ENCODE measurements at places on chromosomes 3 and 15.
A peak's percentile ranks its signal among the peaks of the same experiment; 100 is the strongest.

DNA sequence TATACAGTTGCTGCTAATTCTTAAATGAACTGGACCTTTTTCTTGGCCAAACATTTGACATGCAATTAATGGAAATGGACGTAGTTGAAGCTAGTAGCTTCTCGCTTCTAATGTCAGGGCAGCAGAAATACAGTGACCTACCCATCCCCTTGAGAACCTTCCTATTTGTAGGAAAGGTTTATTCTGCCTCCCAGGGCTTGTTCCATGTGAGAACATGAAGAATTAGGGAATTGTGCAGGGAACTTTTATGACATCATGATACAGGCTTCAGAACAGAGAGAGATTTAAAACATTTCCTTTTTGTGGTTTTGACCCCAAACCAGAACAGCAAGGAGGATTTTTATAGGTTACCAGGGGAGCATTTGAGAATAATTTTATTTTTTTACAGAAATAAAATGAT is 406.6 kb upstream of the PPP2R3A start:
- H3K27me3 ChIP-seq, result no peaks in the 10 kb centered on the region
- H3K36me3 ChIP-seq, result no peaks in the 10 kb centered on the region
- H3K4me3 ChIP-seq, result no peak overlapping the region

DNA sequence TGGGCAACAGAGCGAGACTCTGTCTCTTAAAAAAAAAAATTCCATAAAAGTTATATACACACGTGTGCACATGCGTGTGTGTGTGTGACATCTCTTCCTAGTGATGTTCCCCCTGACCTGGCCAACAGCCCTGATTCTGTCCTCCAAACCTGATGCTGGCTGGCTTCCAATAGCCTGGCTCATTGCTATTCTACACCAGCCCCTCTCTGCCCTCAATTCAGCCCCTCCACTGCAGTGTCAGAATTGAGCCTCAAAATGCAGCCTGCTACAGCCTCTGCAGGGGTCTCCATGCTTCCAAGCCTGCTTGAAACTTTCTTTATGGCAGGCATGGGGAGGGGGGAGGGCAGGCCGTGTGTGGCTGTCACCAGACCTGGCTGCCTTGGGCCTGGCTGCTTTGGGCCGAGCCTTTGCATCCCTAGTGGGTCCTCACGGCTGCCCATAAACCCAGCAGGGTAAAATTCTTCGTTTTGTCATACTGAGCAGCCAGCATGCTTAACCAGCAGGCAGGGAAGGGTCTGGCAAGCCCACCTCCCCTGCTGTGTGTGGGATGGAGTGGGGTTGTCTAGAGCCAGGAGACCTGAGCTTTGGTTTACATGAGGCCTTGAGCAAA is 22.7 kb upstream of the DOCK3 start:
- H3K27ac ChIP-seq, result peak overlapping the region; percentile 79
- peaks cover 7% of the 10 kb centered on the region for H3K4me1 ChIP-seq
- no peaks in the 10 kb centered on the region for H3K27me3 ChIP-seq
- H3K36me3 ChIP-seq, result peaks cover 15% of the 10 kb centered on the region
- H3K4me3 ChIP-seq, result no peak overlapping the region
- DNase-seq, result no peak

GRCh38 chr3:30293621-30294240 is 312.7 kb upstream of the TGFBR2 start:
- H3K27me3 ChIP-seq, result no peaks in the 10 kb centered on the region
- H3K36me3 ChIP-seq, result no peaks in the 10 kb centered on the region
- no peak overlapping the region for H3K4me3 ChIP-seq

- no peak overlapping the region for H3K27ac ChIP-seq
- H3K27me3 ChIP-seq, result peaks cover 46% of the 10 kb centered on the region
- no peaks in the 10 kb centered on the region for H3K4me1 ChIP-seq
These were observed 38.3 kb upstream of the IL12A start for GRCh38 chr3:159950156-159950898.

GRCh38 chr15:60093273-60094067 is 89.4 kb downstream of the FOXB1 start:
- no peak overlapping the region for H3K27ac ChIP-seq
- H3K36me3 ChIP-seq, result no peaks in the 10 kb centered on the region
- H3K4me3 ChIP-seq, result no peak overlapping the region
- no peak for DNase-seq
- H3K4me1 ChIP-seq, result no peaks in the 10 kb centered on the region
- peaks cover 27% of the 10 kb centered on the region for H3K27me3 ChIP-seq

- H3K27ac ChIP-seq, result no peak overlapping the region
- no peaks in the 10 kb centered on the region for H3K36me3 ChIP-seq
- no peak overlapping the region for H3K4me3 ChIP-seq
These were observed 80.7 kb upstream of the ZNF280D start for GRCh38 chr15:56813995-56814394.

DNA sequence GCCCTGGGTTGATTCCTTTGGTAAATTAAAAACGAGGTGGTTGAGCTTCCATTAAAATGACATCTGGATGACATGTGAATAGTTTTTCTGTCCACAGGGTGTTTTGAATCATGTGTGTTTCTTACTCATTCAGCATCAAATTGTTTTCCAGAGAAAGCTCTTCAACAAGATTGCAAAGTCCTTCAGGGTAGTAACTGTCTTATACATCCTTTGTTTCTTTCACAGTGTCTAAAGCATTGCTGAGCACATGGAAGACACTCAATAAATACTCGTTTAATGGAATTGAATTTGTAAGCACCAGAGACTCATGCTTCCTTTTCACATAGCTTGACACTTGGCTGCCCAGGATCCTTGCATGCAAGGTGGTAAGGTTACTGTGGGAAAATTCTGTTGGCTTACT is 223.1 kb upstream of the CNTN6 start:
- H3K27ac ChIP-seq, result no peak overlapping the region
- no peaks in the 10 kb centered on the region for H3K27me3 ChIP-seq
- no peak for DNase-seq
- H3K36me3 ChIP-seq, result no peaks in the 10 kb centered on the region
- H3K4me1 ChIP-seq, result no peaks in the 10 kb centered on the region

GRCh38 chr15:72168808-72169190 is 28.8 kb downstream of the GRAMD2A start:
- DNase-seq, result no peak
- H3K27me3 ChIP-seq, result peaks cover 7% of the 10 kb centered on the region
- peaks cover 10% of the 10 kb centered on the region for H3K4me1 ChIP-seq
- no peak overlapping the region for H3K4me3 ChIP-seq
- peaks cover 3% of the 10 kb centered on the region for H3K36me3 ChIP-seq

- peaks cover 2% of the 10 kb centered on the region for H3K36me3 ChIP-seq
- H3K27me3 ChIP-seq, result no peaks in the 10 kb centered on the region
- no peaks in the 10 kb centered on the region for H3K4me1 ChIP-seq
- DNase-seq, result no peak
- H3K27ac ChIP-seq, result no peak overlapping the region
These were observed 69.1 kb downstream of the GREM1 start for GRCh38 chr15:32786906-32787305.

- peak overlapping the region; percentile 91 for H3K27ac ChIP-seq
- no peak for DNase-seq
- peaks cover 84% of the 10 kb centered on the region for H3K4me1 ChIP-seq
- no peaks in the 10 kb centered on the region for H3K27me3 ChIP-seq
- H3K36me3 ChIP-seq, result peaks cover 36% of the 10 kb centered on the region
These were observed 6.7 kb downstream of the TNFSF10 start for GRCh38 chr3:172516318-172517214.

DNA sequence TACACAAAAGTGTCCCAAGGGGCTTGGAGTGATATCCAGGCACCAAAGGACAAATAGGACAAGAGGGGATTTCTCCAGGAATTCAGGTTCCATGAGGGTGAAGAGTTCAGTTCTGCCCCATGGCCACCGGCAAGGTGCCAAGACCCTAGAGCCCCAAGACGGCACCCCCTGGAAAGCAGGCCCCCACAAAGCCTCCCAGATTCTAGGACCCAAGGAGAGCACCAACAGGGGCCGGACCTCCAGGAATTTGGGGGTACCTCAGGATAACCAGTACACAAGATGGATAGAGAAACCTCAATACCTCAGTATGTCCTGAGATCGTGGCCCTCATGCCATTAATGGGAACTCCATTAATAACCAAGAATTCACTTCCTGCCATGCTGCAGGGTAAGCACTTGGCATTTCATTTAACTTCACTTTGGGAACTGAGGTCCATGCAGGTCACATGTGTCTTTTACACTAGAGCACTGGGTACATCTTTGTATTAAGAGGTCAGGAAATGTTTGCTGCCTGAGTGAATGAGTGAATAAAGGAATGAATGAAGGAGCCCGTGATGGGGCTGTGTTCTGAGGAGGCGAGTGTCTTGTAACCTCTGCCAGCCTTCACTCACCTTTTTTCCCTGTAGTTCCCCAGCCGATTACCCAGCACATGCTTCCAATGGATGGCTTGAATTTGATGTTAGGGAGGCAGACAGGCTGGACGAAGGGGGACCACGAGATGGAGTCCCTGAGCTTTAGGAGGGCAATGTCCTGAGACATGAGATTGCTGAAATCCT is 15.5 kb upstream of the PRSS50 start:
- H3K36me3 ChIP-seq, result no peaks in the 10 kb centered on the region
- no peak for DNase-seq
- no peak overlapping the region for H3K27ac ChIP-seq
- H3K4me1 ChIP-seq, result no peaks in the 10 kb centered on the region

DNA sequence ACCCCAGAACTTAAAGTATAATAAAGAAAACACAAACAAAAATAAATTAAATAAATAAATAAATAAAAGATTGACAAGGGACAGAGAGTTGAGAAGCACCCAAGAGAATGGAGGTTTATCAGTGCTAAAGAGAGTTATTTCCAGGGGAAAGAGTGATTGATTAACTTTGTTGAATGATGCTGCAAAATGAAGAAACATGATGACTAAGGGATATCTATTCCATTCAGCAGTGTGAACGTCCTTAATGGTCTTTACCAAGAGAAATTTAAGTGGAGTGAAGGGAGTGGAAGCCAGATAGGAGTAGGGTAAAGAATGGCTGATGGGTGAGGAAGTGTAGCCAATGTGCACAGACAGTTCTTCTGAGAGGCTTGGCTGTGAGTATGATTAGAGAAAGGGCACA is 11.1 kb downstream of the REC114 start:
- H3K36me3 ChIP-seq, result no peaks in the 10 kb centered on the region
- no peak for DNase-seq
- H3K27me3 ChIP-seq, result peaks cover 18% of the 10 kb centered on the region
- H3K4me1 ChIP-seq, result no peaks in the 10 kb centered on the region
- peak overlapping the region; percentile 7 for H3K27ac ChIP-seq

DNA sequence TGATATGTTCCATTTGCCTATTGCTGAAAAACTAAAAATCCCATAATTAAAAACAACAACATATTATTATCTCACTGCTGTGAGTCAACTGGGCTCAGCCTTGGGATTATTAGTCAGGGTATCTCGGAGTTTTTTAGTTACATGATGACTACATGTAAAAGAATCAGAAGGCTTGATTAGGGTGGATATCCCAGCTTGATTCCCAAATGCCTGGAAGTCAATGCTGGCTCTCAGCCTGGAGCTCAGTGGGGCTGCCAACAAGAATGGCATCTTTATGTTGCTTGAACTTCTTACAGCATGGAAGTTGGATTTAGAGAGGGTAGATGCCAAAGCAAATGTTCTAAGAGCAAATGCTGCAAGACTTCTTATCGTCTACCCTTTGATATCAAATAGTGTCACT is 278.5 kb downstream of the PLOD2 start:
- H3K27me3 ChIP-seq, result no peaks in the 10 kb centered on the region
- no peaks in the 10 kb centered on the region for H3K36me3 ChIP-seq
- H3K4me1 ChIP-seq, result no peaks in the 10 kb centered on the region
- H3K27ac ChIP-seq, result no peak overlapping the region
- H3K4me3 ChIP-seq, result no peak overlapping the region
- DNase-seq, result no peak

- no peak for DNase-seq
- no peaks in the 10 kb centered on the region for H3K4me1 ChIP-seq
- H3K27me3 ChIP-seq, result no peaks in the 10 kb centered on the region
- H3K36me3 ChIP-seq, result peaks cover 53% of the 10 kb centered on the region
- peak overlapping the region; percentile 36 for H3K27ac ChIP-seq
These were observed 22.1 kb downstream of the UBA5 start for GRCh38 chr3:132682201-132682600.

- no peak for DNase-seq
- H3K27me3 ChIP-seq, result no peaks in the 10 kb centered on the region
- H3K27ac ChIP-seq, result no peak overlapping the region
- no peak overlapping the region for H3K4me3 ChIP-seq
- H3K4me1 ChIP-seq, result peaks cover 8% of the 10 kb centered on the region
These were observed 4.1 kb upstream of the UTS2B start for GRCh38 chr3:191334346-191334893.

GRCh38 chr15:100291106-100291505 is 50.7 kb downstream of the ADAMTS17 start:
- no peak for DNase-seq
- no peak overlapping the region for H3K27ac ChIP-seq
- H3K27me3 ChIP-seq, result no peaks in the 10 kb centered on the region
- no peaks in the 10 kb centered on the region for H3K36me3 ChIP-seq

GRCh38 chr3:149375501-149376196 is 1.8 kb downstream of the TM4SF1 start:
- H3K4me3 ChIP-seq, result no peak overlapping the region
- no peak for DNase-seq
- H3K27ac ChIP-seq, result no peak overlapping the region

- H3K27me3 ChIP-seq, result peaks cover 23% of the 10 kb centered on the region
- H3K4me3 ChIP-seq, result no peak overlapping the region
- no peaks in the 10 kb centered on the region for H3K36me3 ChIP-seq
- H3K4me1 ChIP-seq, result no peaks in the 10 kb centered on the region
- no peak for DNase-seq
These were observed 37.5 kb upstream of the CCR4 start for GRCh38 chr3:32913790-32914446.

DNA sequence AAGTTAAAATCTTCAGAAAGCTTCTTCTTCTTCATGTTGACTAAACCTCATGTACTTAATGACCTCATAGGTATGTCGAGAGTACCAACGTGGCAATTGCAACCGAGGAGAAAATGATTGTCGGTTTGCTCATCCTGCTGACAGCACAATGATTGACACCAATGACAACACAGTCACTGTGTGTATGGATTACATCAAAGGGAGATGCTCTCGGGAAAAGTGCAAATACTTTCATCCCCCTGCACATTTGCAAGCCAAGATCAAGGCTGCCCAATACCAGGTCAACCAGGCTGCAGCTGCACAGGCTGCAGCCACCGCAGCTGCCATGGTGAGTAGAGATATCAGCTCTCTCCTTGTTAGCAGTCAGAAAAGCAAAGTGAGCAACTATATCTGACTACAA is 176.5 kb downstream of the MBNL1 start:
- peak overlapping the region; percentile 72 for H3K27ac ChIP-seq
- no peaks in the 10 kb centered on the region for H3K27me3 ChIP-seq
- peaks cover 31% of the 10 kb centered on the region for H3K4me1 ChIP-seq
- peaks cover 80% of the 10 kb centered on the region for H3K36me3 ChIP-seq

GRCh38 chr3:168473334-168473890 is 377.7 kb upstream of the GOLIM4 start:
- no peaks in the 10 kb centered on the region for H3K27me3 ChIP-seq
- no peaks in the 10 kb centered on the region for H3K36me3 ChIP-seq
- no peaks in the 10 kb centered on the region for H3K4me1 ChIP-seq
- no peak overlapping the region for H3K4me3 ChIP-seq
- no peak for DNase-seq

GRCh38 chr3:180447136-180447535 is 154.8 kb upstream of the TTC14 start:
- H3K27ac ChIP-seq, result no peak overlapping the region
- H3K36me3 ChIP-seq, result no peaks in the 10 kb centered on the region
- H3K27me3 ChIP-seq, result no peaks in the 10 kb centered on the region
- no peaks in the 10 kb centered on the region for H3K4me1 ChIP-seq
- DNase-seq, result no peak

- no peaks in the 10 kb centered on the region for H3K4me1 ChIP-seq
- no peak overlapping the region for H3K27ac ChIP-seq
- H3K36me3 ChIP-seq, result peaks cover 3% of the 10 kb centered on the region
- no peak for DNase-seq
These were observed 43.4 kb downstream of the FAM174B start for GRCh38 chr15:92611995-92612745.

GRCh38 chr15:41558400-41559238 is at the start of gene TYRO3:
Gene TYRO3 (plus strand): TSS chr15:41559212. CDS start chr15:41559258, 46 bp downstream.
- DNase-seq, result peak; percentile 67
- peaks cover 7% of the 10 kb centered on the region for H3K36me3 ChIP-seq
- peak within 1 kb of the TSS; percentile 80 for H3K27ac ChIP-seq
- H3K4me3 ChIP-seq, result peak within 1 kb of the TSS; percentile 90
- peaks cover 17% of the 10 kb centered on the region for H3K4me1 ChIP-seq

All from effector memory CD8-positive, alpha-beta T cell (primary cell).